ENCODE measurements at places on chromosomes 5 and 9. TPM values are rescaled to one million over a fixed set of nuclear protein-coding genes. Genes with fewer than 3 reads are reported as not detected.

- DNase-seq: no peak
Observed at GRCh38 chr5:113215401-113216060, 219.3 kb downstream of the TSSK1B start.

DNA sequence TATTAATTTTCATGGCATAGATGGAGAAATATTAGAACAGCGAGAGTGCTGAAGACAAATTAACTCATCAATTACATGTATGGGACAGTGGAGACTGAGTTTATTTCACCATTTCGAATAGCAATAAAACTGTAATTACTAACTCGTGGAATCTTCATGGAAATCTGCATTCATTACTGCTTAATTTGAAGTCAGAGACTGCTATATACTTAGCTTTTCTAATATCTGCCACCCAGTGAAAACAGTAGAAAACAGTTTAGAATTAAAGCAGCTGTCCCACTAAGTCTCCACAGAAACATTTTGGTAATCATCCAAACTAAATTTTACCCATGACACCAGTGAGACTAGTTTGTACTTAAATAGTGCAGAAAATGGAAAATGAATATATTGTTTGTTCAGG lies 56.8 kb downstream of the IZUMO3 start:
- no peak for DNase-seq

Gene C9orf153
- total RNA-seq: 0.40 TPM

DNA sequence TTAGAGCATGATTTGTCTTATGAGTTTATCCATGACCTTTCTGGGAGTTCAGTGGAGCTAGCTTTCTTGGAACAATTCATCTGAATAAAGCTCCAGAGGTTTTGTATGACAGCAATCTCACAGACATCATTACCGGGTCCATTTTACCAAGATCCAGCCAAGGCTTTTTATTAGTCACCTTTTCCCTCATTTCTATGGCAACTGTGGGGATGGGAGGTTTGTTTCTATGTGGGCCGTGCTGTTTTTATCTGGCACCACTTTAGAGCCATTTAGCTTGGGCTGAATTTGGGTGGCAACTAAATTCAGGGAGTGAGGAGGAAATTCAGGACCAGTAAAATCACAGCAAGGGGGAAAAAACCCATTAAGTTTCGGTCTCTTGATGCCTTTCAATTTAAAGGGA lies 245.7 kb downstream of the NSG2 start:
- no peak for DNase-seq

Gene ZNF608
- 1.0 TPM for total RNA-seq

GRCh38 chr9:126307322-126308061 lies 19.1 kb upstream of the MVB12B start:
- DNase-seq: no peak

Gene SLC36A2
- total RNA-seq: not detected

Gene RETREG1
- total RNA-seq: 21.8 TPM

- no peak for DNase-seq
Observed at GRCh38 chr5:16585041-16585667, 31.6 kb downstream of the RETREG1 start.

Gene CYFIP2
- 49.9 TPM for total RNA-seq

DNA sequence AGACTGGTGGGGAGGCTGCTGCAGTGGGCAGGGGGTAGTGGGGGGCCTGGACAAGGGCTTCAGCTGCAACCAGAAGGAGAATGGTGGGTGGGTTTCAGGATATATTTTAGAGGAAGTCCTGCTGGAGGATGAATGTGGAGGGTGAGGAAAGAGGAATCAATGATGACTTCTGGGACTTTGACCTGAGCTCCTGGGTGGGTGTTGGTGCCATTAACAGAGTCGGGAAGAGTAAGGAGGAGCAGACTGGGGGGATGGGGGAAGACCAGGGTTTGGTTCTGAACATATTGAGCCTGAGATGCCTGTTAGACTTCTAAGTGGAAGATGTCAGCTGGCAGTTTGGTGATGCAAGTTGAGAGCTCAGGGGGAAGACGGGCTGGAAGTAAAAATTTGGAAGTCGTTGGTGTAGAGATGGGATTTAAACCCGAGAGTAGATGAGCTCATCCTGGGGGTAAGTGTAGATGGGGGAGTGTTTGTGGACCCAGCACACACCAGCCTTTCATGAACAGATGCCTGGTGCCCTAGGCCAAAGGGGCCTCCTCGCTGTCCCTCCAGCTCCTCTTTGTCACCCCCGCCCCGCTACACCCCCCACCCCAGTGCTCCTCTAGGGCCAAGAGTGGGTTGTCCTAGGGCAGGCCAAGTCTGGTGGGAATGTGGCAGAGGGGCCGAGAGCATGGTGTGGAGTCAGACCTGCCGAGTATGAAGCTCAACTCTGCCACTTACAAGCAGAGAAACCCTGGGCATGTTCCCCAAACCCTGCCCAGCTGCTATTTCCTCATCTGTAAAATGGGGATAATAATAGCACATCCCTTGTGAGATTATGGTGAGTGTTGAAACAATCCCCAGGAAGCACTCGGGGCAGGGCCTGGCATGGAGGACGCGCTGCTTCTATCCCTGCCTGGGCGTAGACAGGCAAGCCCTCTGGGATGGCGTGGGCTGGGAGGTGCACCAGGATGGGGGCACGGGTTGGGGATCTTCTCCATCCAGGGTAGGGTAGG lies 4.0 kb downstream of the DNM1 start:
- DNase-seq: no peak

Gene FAT2
- not detected for total RNA-seq

Gene SLC23A1
- not detected for total RNA-seq

- DNase-seq: no peak
Observed at GRCh38 chr9:75891771-75892215, 1.3 kb downstream of the PCSK5 start.

DNA sequence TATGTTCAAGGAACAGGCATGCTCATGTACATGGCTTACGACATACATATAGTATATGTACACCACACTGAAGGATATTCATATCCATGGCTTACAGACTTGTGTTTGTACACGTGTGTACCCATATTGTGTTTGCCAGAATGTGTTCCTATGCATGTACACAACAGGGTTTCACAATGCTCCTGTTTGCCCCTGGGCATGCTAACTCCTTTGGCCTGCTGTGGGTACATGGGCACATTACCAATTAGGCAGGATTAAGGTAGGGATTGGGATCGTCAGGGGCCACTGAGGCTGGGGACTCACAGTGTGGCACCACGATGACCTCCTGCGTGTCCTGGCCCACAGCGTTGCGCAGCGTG lies 26.2 kb downstream of the PDGFRB start:
- no peak for DNase-seq

GRCh38 chr5:140383300-140383699 lies 18.3 kb upstream of the ANKHD1 start:
- no peak for DNase-seq

DNA sequence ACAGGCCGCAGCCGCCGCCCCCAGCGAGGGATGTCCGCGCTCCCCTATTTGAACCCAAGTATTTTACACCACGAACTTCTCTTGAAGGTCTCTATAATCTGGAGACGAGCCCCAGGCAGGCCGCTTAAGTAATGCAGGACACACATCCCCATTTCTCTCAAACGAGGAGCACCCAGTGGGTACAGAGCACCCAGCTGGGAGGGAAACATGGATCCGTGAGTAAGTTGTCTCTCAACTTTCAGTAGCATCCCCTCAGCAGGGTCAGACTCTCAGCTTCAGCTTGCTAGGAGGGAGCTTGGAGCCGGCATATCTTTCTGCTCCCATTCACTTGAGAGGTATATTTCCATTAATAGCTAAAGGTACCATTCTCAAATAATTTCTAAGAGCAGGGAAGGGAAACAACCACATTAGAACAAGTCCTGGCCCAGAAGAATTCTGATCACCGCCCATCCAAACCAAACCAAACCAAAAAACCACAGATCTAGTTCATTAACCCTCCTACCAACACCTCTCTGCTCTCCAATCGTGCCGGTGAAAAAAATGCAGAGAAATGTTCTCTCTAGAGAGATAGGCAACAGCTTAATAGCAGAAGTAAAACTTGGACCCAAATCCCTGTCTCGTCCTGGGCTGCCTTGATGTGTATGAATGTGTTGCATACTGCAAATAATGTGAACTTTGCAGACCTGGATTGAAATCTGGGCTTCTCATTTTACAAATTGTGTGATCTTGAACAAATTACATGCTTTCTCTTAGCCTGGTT lies 910 bp downstream of the TDRD7 start:
- peak; percentile 14 for DNase-seq

Gene BAAT
- total RNA-seq: 0.14 TPM

GRCh38 chr5:58481828-58482227 lies 9.4 kb upstream of the GAPT start:
- DNase-seq: no peak

GRCh38 chr5:102678267-102679058 lies 76.6 kb upstream of the PAM start:
- no peak for DNase-seq

DNA sequence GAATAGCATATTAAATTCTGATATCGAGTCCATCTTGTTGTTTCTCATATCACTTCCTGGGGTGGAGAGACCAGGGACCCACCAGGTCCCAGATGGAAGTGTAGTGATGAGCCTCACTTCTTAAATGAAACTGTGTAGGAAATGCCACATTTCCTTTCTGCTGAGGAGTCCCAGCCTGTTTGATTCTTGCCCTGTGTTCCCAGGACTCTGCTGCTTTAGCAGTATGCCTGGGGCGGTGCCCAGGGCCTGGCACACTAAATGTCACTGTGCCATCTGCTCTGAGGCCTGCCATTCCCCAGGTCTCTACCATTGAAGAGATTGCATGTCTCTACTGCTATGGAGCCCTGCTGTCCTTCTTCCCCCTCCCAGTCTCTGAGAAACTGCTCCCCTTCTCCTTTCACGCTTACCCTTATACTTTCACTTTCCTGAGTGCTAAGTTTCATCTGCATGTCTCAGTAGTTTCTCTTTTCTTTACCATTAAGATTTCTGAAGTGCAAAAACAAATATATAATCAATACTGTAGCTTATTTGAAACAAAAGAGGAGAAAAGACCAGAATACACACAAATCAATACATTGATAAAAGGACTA lies 260.4 kb downstream of the GABRB2 start:
- no peak for DNase-seq

Gene CER1
- total RNA-seq: not detected

DNA sequence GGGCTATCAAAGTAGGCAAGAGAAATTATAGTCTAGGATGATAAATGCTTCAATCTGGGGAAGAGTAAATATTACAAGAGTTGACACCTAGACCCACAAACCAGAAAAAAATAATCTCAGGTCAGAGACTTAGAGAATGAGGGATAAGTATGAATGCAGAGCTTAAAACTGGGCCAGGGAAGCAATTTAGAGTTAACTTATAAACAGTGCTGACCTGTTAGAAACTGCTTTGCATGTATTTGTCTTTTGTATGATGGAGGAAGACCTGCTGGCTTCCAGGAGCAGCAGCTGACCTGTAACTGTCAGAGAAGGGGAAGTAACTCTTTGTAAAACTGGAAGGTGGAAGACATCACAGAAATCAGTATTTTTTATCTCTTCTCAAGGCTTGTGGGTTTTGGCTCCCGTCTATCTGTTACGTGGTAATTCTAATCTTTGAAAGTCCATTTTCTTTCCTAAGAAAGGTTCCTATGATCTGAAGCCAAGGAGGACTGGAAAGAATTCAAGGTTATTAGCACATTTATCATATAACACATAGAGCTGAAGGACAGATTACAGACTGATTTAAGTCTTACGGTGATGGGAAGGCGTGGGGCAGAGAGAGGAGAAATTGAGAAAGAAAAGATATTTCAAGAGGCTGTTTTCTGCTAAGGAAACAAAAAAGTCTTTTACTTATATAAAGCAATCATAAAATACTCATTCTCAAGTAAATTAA lies 114.7 kb upstream of the ADAMTS19 start:
- no peak for DNase-seq

Gene PRLR
- not detected for total RNA-seq

Gene CDX1
- total RNA-seq: not detected

DNA sequence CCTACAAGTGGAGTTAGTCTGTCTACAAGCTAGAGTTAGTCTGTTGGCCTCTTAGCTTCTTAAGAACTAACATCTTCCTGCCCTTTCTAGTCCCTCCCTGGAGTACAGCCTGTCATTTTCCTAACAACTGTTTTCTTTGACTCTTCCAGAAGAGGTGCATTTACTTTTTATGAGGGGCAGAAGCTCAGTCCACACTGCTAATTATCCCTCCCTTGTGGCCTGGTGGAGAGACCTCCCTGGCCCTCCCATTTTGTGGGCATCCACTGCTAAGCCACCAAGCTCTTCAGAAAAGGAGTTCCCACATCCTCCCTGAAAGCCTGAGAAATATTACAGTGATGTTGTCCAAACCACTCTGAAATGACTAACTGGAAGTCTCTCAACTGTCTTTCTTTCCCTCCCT lies 8.0 kb downstream of the MAP1B start:
- DNase-seq: no peak

Gene TMEM174
- total RNA-seq: not detected

- no peak for DNase-seq
Observed at GRCh38 chr9:33684831-33685230, 110.5 kb upstream of the PRSS3 start.

Gene NUTM2G
- not detected for total RNA-seq

Gene CYLC2
- not detected for total RNA-seq

GRCh38 chr9:29212397-29213387 lies 1639.4 kb upstream of the C9orf72 start:
- no peak for DNase-seq

GRCh38 chr9:115121181-115121580 lies 3.2 kb upstream of the TNC start:
- DNase-seq: no peak

Gene TPM2
- 40.7 TPM for total RNA-seq
